ENCODE measurements at places on chromosomes 1 and 21.

DNA sequence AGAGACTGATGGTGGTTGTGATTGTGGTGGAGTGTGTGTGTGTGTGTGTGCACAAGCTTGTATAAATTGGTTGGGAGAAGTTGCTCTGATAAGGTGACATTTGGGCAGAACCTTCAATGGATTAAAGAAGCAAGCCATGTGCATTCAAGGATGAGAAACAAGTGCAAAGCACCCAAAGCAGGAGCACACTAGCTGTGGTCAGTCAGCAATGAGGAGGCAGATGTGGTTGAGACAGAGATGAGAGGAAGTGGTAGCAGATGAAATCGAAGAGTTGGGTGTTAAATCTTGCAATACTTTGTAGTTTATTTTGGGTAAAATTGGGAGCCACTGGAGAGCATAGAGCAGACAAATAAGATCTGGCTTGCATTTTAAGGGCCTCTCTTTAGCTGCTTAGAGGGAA, 4.4 kb upstream of the PGBD5 start:
- no peak for DNase-seq

GRCh38 chr1:59150577-59151386, 146.1 kb upstream of the FGGY start:
- DNase-seq = peak; percentile 100

- no peak for DNase-seq
Measured at GRCh38 chr1:182611787-182612186, 7.6 kb upstream of the RGS16 start.

- no peak for DNase-seq
Measured at GRCh38 chr1:31040038-31040437, 25.5 kb downstream of the PUM1 start.

- DNase-seq = no peak
Measured at GRCh38 chr1:27483659-27484058, 6.3 kb downstream of the WASF2 start.

GRCh38 chr1:233738850-233739249, 124.9 kb downstream of the KCNK1 start:
- DNase-seq = no peak

DNA sequence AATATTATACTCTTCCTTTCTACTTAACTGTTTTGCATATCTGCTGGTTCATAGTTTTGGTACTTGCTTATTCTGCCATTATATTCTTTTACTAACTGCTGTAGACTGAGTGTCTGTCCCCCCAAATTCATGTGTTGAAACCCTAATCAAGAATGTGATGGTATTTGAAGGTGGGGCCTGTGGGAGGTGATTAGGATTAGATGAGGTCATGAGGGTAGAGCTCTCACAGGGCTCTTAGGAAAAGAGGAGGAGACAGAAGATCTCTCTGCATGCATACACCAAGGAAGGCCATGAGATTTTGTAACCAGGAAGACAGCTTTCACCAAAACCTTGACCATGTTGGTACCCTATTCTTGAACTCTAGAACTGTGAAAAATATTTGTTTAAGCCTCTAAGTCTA, 354.1 kb upstream of the B3GALT2 start:
- no peak for DNase-seq

GRCh38 chr1:222216255-222216754, 331.6 kb downstream of the HHIPL2 start:
- no peak for DNase-seq

DNA sequence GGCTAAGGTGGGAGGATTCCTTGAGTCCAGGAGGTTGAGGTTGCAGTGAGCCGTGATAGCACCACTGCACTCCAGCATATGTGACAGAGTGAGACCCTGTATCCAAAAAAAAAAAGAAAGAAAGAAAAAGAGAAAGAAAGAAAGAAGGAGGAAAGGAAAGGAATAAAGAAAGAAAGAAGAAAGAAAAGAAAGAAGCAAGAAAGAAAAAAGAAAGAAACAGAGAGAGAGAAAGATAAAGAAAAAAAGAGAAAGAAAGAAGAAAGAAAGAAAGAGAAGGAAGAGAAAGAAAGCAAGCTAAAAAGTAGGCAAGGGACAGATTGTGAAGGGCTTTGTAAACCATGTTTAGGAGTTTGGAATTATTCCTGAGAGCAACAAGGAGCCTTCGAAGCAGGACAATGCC, 80.1 kb downstream of the MAB21L3 start:
- DNase-seq = no peak

GRCh38 chr1:56578963-56579875, at the start of gene PLPP3:
PLPP3 (minus strand) TSS chr1:56579563; CDS start chr1:56579016, 547 bp downstream.
- DNase-seq = peak; percentile 99

- DNase-seq = no peak
Measured at GRCh38 chr1:211710566-211711314, 35.3 kb upstream of the NEK2 start.

DNA sequence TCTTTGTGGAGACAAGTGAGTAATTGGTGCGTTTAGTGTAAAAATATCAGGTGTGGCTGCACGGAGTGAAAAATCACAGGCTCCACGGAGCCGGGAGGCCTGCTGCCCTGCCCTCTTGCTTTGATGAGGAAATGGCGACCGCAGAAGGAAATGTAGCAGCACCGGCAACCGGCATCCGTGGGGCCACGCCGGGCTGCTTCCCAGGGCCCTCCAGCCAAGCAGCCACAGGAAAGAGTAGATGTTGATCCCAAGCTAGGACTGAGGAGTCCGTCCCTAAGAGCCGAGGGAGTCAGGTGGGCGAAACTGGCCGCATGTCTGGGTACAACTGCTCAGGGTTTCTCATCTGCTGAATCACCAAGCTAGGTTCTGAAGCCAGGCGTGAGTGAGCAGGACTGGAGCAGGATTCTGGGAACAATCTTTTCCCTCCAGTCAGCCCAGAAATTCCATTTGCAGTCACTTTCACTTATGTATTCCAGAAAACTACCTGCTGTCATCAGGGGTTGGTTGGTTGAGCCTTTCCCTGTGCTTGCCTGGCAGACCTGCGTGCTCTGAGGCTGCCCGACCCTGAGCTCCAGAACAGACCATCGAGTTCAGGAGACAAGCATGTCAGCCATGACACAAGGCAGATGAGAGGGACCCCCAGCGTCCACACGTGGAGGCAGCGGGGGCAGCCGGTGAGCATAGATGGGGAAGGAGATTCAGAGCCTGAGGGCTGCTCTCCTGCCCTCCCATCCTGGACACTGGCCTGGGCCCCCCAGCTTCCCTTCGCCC, 5.8 kb upstream of the ITGB2 start:
- peak; percentile 48 for DNase-seq

- DNase-seq = no peak
Measured at GRCh38 chr1:226733876-226734275, 5.2 kb downstream of the ITPKB start.

DNA sequence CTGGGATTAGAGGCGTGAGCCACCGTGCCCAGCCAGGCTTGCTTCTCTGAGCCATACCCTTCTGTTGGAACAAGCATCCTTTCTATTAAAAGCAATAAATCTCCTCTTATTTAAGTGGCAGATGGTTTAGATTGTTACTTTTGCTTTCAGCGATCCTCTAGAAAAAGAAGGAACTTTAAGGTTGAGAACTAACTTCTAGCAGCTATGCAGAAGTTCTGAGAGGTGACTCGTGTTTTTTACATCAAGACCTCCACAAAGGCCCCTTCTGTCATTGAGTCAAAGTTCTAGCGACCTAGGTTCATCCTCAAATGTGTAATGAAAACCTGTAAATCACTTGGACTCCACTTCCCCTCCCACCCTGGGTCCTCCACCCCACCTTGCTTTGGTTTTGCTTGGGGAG, 30.8 kb downstream of the PLEKHO1 start:
- no peak for DNase-seq

DNA sequence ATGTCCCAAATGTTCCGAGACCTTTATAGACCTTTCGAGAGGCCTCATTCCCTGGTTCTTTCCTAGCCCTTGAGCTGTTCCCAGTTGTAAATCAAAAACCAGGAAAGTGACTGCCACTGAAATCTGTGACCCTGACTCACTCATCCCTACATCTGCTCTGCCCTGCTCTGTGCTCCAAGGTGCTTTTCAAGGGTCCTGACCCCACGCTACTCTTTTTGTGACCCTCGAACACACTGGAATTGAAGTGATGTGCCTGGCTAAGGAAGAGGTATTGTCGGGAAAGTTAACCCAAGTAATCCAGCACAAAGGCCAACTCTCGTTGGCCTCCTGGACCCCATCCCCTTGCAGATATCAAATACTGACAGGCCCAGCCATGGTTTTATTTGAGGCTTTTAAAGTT, 244.4 kb downstream of the HHAT start:
- DNase-seq = no peak

DNA sequence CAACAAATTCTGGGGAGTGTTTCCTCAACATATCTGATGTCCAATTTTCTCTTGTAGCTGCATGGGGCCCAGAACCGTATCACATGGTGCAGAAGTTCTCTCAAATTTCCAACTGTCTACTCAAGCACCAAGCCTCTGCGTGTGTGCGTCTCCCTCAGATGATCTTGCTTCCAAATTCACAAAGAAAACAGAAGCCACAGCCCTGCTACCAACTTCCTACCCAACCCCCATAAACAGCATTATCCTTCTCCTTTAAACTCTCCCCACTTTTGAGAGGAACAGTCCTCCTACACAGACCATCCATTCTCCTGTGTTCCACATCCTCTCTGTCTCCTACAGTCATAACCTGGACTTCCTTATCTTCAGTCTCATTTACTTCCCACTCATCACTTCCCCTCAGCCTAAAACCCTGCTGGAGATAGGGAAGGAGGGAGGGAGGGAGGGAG, 354.1 kb downstream of the SMYD3 start:
- DNase-seq = no peak

- DNase-seq = peak; percentile 36
Measured at GRCh38 chr1:222627232-222627631, 9.3 kb downstream of the MIA3 start.

DNA sequence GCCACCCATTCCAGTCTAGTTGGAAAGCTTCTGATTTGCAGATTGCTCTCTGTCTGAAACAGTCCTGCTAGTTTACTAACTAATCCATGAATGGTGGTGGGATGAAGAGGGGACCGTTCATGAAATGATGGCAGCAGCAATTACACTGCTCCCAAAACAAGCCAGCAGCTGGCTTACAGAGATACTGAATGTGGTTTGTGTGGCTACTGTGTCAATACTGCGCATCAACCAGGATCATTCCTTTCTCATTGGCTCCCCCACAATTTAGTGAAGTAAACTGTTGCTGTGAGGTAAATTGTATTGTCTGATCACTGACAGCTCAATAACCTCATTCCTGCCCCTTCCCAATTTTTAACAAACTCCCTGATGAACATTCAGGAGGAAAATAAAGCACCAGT, 191.3 kb upstream of the LMO4 start:
- DNase-seq = no peak

DNA sequence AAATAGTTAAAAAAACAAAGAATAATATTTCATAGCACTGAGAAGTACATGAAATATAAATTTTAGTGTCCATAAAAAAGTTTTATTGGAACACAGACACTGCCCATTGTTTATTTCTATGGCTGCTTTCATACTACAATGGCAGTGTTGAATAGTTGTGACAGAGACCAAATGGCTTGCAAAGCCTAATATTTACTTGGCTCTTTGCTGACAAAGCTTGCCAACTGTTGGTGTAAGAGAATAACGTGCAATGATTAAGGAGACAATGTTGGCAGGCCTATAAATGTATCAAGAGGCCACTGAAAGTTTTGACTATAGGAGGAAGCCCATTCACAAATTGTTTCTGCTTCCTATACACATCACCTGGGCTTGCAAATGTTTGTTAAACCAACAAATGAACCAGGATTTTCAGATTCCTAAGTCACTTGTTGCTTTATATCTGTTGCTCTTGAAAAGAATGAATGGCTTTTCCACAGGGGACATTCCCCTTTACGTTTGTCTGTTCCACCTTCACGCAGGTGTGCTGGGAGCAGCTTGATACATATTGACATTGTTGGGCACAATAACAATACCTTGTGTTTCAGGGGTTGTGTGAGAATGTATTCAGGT, 5.5 kb upstream of the ST6GALNAC3 start:
- DNase-seq = no peak

DNA sequence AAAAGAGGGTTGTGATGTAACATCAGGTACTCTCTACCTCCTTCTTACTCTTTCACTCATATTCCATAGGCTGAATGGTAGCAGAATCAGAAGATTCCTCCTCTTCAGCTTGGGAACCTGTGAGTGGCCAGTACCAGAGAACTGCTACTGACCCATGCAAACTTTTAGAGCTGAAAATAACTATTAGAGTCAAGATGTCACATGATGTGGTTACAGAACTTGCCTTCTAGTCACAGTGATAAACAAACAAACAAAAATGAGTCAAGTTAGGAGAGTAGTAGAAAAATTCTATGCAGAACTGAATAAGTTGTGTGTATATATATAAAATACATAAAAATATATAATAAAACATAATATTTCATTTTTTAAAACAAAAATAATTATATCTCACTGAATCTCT, 47.6 kb upstream of the RGS1 start:
- no peak for DNase-seq

DNA sequence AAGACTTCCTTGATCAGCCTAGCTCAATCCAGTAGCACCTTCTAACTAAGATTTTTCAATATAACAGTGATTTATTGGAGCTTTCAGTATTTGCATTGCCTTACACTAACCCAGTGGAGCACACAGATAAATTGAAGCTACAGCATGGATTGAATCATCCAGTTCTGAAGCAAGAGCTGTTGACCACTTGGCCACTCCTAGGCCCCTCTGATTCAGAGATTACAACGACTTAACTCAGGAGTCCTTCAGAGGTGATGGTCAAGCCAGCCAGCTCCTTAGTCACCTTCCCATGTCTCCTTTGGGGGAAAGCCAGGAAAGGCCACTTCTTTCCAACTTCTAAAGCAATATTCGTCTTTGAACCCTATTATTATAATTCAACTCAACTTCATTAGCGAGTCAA, 151.8 kb downstream of the TENT5C start:
- DNase-seq = peak; percentile 59

GRCh38 chr1:109531826-109532364, 7.8 kb upstream of the GPR61 start:
- DNase-seq = no peak

GRCh38 chr1:18761948-18762840, 97.3 kb downstream of the TAS1R2 start:
- no peak for DNase-seq

DNA sequence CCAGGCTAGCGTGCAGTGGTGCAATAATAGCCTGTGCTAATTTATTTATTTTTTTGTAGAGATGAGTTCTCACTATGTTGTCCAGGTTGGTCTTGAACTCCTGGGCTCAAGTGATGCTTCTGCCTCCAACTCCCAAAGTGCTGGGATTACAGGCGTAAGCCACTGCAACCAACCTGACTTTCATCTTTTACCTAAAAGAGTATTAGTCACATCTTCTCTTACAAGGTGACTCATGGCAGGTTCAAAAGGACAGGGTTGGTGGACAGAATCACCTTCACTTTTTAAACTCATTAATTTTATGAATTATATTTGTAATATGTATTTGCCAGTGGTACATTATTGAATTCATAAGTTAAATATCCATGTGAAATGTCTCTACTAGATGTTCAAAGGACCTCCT, 18.1 kb downstream of the JAM2 start:
- no peak for DNase-seq

- DNase-seq = no peak
Measured at GRCh38 chr1:14872762-14873161, 274.3 kb downstream of the KAZN start.

- peak; percentile 99 for DNase-seq
Measured at GRCh38 chr1:59043796-59044195, 253.1 kb upstream of the FGGY start.
